ENCODE measurements at places on chromosomes 3 and 15. TPM values are rescaled to one million over a fixed set of nuclear protein-coding genes. Genes with fewer than 3 reads are reported as not detected.

C3orf22 gene
- total RNA-seq, result not detected

VGLL3 gene
- not detected for total RNA-seq

- H3K27ac ChIP-seq, result no peak overlapping the region
- DNase-seq, result no peak
- no peak overlapping the region for H3K4me3 ChIP-seq
- H3K27me3 ChIP-seq, result peaks cover 7% of the 10 kb centered on the region
Observed at GRCh38 chr15:38093931-38094330, 158.7 kb upstream of the SPRED1 start.

KBTBD13 gene
- total RNA-seq, result not detected

DNA sequence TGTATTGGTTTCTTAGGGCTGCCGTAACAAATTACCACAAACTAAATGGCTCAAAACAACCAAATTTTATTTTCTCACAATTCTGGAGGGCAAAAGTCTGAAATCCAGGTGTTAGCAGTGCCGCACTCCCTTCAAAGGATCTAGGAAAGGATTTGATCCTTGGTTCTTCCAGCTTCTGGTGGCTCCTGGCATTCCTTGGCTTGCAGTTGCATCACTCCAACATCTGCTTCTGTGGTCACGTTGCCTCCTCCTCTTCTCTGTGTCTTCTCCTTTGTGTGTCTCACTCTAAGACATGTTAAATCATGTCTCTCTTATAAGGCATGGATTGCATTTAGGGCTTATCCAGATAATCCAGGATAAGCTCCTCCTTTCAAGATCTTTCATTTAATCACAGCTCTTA lies 262.2 kb downstream of the MEX3B start:
- H3K36me3 ChIP-seq, result no peaks in the 10 kb centered on the region
- no peak for DNase-seq
- H3K4me1 ChIP-seq, result no peaks in the 10 kb centered on the region
- no peaks in the 10 kb centered on the region for H3K27me3 ChIP-seq
- no peak overlapping the region for H3K27ac ChIP-seq

AQP9 gene
- total RNA-seq, result 0.26 TPM

- H3K27ac ChIP-seq, result no peak overlapping the region
- H3K4me1 ChIP-seq, result no peaks in the 10 kb centered on the region
- H3K4me3 ChIP-seq, result no peak overlapping the region
- no peak for DNase-seq
Observed at GRCh38 chr3:126834596-126835471, 130.8 kb downstream of the CHCHD6 start.

GRCh38 chr15:44545913-44546802 lies 9.2 kb downstream of the EIF3J start:
- DNase-seq, result peak; percentile 75
- peak overlapping the region; percentile 62 for H3K4me3 ChIP-seq
- H3K36me3 ChIP-seq, result peaks cover 45% of the 10 kb centered on the region

GATA2 gene
- not detected for total RNA-seq

DNA sequence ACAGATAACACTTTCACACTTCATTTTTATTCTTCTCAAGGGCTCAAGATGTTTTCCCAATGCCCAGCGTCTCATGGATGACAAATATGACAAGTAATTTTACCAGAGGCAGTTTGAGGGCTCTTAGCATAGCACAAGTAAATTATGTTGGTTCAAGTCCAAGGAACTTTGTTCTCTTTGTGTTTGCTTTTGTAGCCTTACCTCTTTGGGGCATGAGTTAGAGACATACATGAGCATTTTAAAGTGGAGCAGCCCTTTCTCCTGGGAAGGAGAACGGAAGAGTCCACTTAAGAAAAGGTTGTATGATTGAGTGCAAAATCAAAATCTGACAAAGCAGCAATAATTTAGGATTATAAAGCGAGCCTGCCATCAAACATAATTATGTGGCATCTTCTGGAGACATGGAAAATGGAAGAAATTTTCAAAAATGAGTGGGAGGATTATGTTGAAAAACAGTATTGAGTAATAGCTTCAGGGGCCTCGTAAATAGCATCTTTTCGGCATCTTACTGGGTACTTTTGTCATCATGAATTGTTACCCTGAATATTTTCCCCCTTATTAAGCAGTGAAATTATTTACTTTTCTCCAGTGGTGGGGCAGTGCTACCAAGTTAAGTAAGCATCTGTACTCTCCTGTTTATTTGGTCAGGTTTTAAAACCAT lies 65.9 kb downstream of the PGPEP1L start:
- no peaks in the 10 kb centered on the region for H3K27me3 ChIP-seq
- no peak overlapping the region for H3K27ac ChIP-seq
- H3K4me1 ChIP-seq, result peaks cover 9% of the 10 kb centered on the region
- no peak overlapping the region for H3K4me3 ChIP-seq

IL17RD gene
- total RNA-seq, result 0.26 TPM

DNA sequence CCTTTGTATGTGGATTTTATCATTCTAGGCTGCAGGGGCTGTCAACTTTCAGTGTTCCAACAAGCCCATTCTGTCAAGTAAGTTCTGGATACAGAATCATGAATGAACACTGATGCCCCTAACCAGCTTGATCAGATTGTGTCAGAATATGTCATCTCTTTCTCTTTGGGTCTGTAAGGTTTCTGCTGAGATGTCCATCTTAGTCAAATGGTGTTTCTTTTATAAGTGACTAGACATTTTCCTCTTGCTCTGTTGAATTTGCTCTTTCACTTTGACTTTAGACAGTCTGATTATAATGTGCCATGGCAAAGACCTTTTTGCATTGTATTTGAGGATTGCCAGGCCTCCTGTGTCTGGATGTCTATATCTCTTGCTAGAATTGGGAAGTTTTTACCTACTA lies 660.9 kb upstream of the CBLB start:
- no peak overlapping the region for H3K4me3 ChIP-seq
- DNase-seq, result peak; percentile 31
- H3K27me3 ChIP-seq, result no peaks in the 10 kb centered on the region

- no peaks in the 10 kb centered on the region for H3K4me1 ChIP-seq
- H3K27me3 ChIP-seq, result no peaks in the 10 kb centered on the region
- no peak overlapping the region for H3K4me3 ChIP-seq
- no peak overlapping the region for H3K27ac ChIP-seq
- DNase-seq, result no peak
- H3K36me3 ChIP-seq, result no peaks in the 10 kb centered on the region
Observed at GRCh38 chr3:101615525-101615924, 41.5 kb downstream of the PCNP start.

- no peak for DNase-seq
- no peaks in the 10 kb centered on the region for H3K36me3 ChIP-seq
- no peaks in the 10 kb centered on the region for H3K4me1 ChIP-seq
- H3K27me3 ChIP-seq, result no peaks in the 10 kb centered on the region
Observed at GRCh38 chr3:23304424-23304823, 101.3 kb downstream of the UBE2E2 start.

MYO5C gene
- 0.24 TPM for total RNA-seq

DNA sequence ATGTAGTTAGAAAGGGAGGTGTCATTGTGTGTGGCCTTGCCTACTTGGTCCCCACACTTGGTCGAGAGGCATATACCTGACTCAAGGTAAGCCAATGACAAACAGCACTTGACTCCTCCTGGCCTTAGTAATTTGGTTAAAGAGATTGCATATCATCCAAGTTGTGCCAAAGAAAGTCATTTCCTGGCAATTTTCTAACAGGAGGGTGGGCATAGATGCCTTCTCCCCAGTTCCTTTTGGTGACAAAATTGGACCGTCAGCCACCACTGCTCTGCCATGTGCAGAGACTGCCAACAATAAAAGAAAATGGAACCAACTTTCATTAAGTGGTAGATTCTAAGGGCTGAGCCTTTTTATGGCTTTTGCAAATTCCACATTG lies 7.9 kb upstream of the LEKR1 start:
- peaks cover 6% of the 10 kb centered on the region for H3K36me3 ChIP-seq
- peak overlapping the region; percentile 92 for H3K4me3 ChIP-seq
- peaks cover 43% of the 10 kb centered on the region for H3K4me1 ChIP-seq
- DNase-seq, result no peak
- H3K27ac ChIP-seq, result peak overlapping the region; percentile 98

DNA sequence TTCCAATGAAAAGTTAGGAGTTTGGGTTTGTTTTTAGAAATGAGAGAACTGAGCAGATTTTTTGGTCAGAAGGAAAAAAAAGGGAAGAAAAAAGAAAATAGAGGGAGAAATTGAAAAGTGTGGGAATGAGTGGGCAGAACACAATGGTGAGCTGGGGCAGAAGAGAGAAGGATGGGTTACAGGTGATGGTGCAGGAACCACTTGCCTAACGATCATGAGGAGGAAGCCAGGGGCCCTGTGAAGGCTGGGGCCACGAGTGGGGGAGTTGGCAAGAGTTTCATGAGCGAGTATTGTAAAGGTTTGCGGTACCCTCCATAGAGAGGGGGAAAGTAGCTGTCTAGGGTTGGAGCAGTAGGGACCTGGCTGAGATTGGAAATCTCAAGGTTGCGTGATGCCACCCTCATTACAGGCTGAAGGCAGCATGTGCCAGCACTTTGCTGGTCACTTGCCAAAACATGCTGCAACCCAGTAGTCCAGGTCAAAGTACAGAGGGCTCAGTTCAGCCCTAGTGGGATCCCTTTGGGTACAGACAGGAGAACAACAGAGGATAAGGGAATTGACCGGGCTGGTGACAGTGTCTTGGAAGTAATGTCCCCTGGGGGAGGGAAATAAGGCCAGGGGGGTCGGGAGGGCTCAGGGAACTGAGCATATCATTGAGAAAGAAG lies 6.6 kb downstream of the IVD start:
- peaks cover 22% of the 10 kb centered on the region for H3K4me1 ChIP-seq
- H3K36me3 ChIP-seq, result peaks cover 43% of the 10 kb centered on the region
- H3K4me3 ChIP-seq, result no peak overlapping the region
- no peak for DNase-seq
- H3K27ac ChIP-seq, result no peak overlapping the region
- H3K27me3 ChIP-seq, result no peaks in the 10 kb centered on the region

IL17RE gene
- total RNA-seq, result 1.1 TPM

DNA sequence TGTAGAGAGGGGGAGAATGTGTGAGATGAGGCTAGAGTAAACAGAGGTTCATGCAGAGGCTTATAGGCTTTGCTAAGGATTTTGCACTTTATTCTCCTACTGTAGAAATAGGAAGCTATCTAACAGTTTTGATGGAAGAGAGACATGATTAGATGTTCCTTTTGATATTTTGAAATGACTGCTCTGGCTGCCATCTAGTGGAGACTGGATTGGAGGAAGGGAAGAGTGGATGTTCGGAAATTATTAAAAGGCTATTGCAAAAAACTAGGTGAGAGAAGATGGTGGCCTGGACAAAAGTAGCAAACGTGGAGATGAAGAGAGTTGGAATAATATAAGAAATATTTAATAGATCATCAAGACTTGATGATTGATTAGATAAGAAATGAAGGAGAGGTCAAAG lies 42.2 kb downstream of the SYN2 start:
- DNase-seq, result no peak
- H3K4me1 ChIP-seq, result no peaks in the 10 kb centered on the region
- no peak overlapping the region for H3K4me3 ChIP-seq
- no peak overlapping the region for H3K27ac ChIP-seq

DNA sequence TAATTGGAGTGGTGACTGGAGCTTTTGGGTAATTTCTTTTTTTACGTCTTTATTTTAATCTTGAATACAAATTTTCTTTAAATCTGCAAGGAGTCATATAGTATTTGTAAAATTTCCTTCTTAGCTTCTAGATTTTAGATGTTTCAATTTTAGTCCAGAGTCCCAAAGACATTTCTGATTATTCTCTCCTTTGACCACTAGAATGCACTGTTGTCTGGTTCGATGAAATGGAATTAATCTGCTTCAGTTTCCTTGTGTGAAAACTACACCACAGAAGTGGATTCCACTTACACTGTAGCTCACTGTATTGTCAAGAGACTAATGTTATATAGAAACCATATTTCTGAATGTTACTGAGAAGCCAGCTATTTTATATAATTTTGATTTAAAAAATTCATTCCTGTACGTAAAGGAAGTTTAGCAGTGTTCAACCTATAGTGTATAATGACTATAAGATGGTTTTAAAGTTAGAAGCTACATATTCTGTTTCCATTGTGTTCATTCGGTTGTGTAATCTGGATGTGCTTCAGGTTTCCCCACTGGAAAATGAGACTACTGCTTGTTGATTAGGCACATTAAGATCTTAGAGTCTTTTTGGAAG lies 6.1 kb downstream of the GRAMD1C start:
- H3K4me3 ChIP-seq, result no peak overlapping the region
- no peak for DNase-seq
- no peaks in the 10 kb centered on the region for H3K36me3 ChIP-seq
- H3K27me3 ChIP-seq, result peaks cover 2% of the 10 kb centered on the region
- no peaks in the 10 kb centered on the region for H3K4me1 ChIP-seq
- no peak overlapping the region for H3K27ac ChIP-seq

STRA6 gene
- total RNA-seq, result not detected

CPNE4 gene
- not detected for total RNA-seq

DNA sequence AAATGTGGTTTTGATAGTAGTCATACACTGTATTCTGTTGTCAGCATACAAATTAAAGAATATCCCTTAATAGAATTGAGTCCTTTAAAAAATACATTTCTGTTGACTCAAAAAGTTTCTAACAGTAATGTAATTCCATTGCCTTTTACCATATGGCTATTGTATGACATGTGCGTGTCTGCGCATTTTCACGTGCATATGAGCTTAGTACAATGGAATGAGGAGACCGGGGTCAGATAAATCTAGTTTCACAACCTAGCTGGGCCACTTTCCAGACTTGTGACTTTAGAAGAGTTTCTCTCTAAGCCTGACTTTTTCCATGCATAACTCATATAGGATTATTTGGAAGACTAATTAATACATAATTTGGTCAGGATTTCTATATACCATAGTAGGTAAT lies 38.7 kb downstream of the ZBTB38 start:
- DNase-seq, result no peak
- H3K27ac ChIP-seq, result no peak overlapping the region
- H3K36me3 ChIP-seq, result peaks cover 28% of the 10 kb centered on the region
- no peak overlapping the region for H3K4me3 ChIP-seq
- H3K4me1 ChIP-seq, result peaks cover 26% of the 10 kb centered on the region

GRCh38 chr3:28972921-28973320 lies 307.9 kb upstream of the RBMS3 start:
- peaks cover 2% of the 10 kb centered on the region for H3K27me3 ChIP-seq
- DNase-seq, result no peak
- H3K36me3 ChIP-seq, result peaks cover 2% of the 10 kb centered on the region
- H3K4me3 ChIP-seq, result no peak overlapping the region
- H3K27ac ChIP-seq, result peak overlapping the region; percentile 62
- H3K4me1 ChIP-seq, result peaks cover 5% of the 10 kb centered on the region

DNA sequence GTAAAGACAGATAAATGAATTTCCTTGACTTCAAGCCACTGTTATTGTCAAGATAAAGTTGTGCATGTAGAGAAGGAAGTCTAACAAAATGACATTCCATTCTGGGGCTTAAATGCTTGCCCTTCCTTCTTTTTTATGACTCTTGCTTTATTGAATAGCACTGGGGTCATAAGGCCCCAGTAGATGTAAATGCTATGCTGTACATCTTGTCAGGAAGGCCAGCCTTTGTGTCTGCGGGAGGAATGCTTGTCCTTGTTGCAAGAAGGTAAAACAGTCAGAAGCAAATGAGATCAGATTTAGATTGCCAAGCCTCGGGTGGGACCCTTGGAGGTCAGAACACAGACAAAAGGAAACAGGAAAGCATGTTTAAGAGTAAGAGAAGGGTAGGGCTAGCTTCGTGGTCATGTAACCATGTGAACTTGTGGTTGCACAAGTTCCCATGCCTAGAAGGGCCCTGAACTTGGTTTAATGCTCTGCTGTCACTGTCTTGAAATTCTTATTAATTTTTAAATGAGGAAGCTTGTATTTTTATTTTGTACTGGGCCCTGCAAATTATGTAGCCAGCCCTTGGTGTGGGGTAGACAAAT lies 81.5 kb downstream of the PPM1L start:
- H3K36me3 ChIP-seq, result no peaks in the 10 kb centered on the region
- DNase-seq, result no peak
- H3K4me3 ChIP-seq, result no peak overlapping the region
- H3K27me3 ChIP-seq, result no peaks in the 10 kb centered on the region
- no peak overlapping the region for H3K27ac ChIP-seq
- peaks cover 2% of the 10 kb centered on the region for H3K4me1 ChIP-seq

- no peaks in the 10 kb centered on the region for H3K27me3 ChIP-seq
- peaks cover 76% of the 10 kb centered on the region for H3K4me1 ChIP-seq
- H3K27ac ChIP-seq, result peak overlapping the region; percentile 85
- H3K4me3 ChIP-seq, result peak overlapping the region; percentile 81
Observed at GRCh38 chr3:18410205-18410604, 14.9 kb downstream of the SATB1 start.
